ENCODE measurements at places on chromosomes 3 and 15.
A peak's percentile ranks its signal among the peaks of the same experiment; 100 is the strongest.

DNA sequence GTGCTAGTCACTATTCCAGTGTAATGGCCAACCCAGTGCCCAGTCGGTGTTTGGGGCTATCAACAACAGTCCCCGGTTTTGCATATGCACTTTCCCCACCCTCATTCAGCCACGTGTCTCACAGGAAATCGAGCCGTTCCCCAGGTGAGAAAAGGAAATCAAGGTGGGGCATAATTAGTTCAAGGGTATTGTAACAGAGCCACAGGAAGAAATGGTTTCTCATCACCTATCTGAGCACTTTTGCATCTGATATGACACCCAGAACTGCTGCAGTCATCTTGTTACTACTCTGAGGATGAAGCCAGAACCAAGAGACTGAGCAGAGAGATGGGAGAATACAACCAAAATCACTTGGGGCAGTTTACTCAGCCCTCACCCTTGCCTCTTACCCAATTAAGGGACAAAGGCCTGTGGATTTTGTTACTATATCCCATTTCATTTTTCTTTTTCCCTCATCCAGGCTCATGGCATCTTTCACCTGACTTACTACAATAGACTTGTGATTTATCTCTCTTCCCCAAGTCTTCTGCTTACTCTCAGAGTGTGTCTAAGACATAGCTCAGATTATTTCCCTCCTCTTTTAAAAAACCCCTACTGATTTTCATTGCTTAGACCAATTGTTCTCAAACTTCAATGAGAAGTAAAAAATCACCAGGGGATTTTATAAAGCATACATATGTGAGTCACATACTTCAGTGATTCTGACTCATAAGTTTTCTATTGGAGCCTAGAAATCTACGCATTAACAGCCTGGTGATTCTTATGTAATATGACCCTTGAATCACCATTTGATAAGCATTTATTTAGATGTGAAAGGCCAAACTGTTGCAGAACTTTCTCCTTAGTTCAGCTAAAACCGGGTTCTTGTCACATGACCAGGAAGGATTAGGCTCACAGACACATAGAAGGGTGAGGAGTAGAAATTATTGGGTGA is 40.5 kb downstream of the TRAT1 start:
- ATAC-seq = peak; percentile 97

GRCh38 chr3:149716984-149717383 is 35.3 kb downstream of the COMMD2 start:
- no peak for ATAC-seq

- ATAC-seq = no peak
Measured at GRCh38 chr15:80996247-80996646, 4.5 kb upstream of the TLNRD1 start.

DNA sequence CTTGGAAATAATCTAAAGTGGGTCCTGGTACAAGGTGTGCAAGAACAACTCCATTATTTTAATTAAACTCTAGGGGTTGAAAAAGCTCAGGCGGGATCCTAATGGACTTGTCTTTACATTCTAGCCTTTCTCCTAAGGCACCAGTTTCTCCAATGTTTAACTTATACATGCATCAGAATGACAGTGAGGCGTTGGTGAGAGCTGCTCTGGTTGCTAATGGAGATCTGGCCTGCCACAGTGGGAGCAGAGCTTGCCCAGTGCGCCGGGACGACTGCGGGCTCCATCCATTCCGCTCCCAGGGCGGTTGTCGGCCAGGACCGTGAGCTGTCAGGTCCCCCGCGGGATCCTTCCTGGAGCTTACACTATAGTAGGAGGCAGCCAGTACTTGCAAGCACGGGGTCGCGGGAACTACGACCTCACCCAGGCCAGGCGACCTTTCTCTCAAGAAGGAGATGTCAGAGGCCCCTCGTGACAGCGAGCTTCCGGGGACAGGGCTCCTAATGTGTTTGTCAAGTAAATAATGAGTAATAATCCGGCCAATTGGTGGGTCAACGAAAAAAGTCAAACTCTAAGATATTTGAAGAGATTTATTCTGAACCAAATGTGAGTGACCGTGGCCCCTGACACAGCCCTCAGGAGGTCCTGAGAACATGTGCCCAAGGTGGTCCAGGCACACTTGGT is 991 bp upstream of the HIGD1A start:
- no peak for ATAC-seq

GRCh38 chr3:24224666-24225384 is 269.8 kb downstream of the THRB start:
- ATAC-seq = no peak

- peak; percentile 90 for ATAC-seq
Measured at GRCh38 chr15:78988361-78988911, 43.6 kb upstream of the CTSH start.

DNA sequence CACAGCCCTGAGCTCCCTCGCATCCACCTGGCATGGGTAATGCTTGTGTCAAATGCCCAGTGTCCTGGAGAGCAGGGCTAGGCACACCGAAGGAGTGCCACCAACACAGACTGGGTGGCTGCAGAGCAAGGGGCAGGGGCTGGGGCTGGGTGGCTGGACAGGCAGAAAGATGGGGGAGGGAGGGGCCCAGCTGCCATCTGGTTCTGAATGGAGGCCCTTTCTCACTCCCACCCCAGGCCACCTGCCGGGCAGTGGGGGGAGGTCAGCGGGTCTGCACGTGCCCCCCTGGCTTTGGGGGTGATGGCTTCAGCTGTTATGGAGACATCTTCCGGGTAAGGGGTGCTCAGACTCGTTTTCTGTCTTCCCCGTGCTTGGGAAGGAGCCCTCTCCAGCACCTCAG is 17.0 kb downstream of the STAB1 start:
- no peak for ATAC-seq

DNA sequence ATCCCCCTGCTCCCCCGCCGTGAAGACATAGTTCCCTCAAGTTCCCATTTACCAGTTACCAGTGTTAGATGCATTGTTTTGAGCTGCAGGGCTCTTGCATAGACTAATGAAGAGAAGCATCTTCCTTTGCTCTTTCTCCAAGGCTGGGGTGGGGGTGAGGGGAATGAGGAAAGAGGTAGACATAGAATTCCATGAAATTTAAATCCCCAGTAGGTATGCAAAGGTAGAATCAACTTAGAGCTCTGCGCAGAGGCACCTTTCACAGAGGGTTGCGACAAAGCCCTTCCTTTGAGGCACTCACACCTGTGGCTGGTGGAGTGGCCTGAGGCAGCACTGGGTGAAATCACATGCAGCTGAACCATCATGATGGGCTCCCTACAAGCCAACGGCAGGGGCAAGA is 101.3 kb downstream of the WDR76 start:
- no peak for ATAC-seq

- no peak for ATAC-seq
Measured at GRCh38 chr15:90580946-90581345, 51.2 kb downstream of the CRTC3 start.

GRCh38 chr3:146640955-146641867 is 36.1 kb upstream of the PLSCR5 start:
- ATAC-seq = peak; percentile 81

DNA sequence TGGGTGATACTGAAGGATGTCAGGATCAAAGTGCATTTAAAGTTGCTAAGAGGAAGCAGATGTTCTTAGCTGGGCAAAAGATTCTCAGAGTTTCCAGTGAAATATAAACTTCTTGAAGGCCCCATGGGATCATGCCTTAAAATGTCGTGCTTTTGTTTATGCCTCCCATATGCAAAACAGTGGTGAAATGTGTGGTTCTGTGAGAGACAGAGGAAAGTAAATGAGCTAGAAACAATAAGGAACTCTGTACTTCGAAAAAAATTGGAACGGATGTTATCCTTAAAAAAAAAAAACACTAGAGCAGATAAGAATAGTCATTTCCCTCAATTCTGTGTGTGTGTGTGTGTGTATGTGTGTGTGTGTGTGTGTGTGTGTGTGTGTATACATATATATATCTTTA is 497.0 kb upstream of the TBL1XR1 start:
- no peak for ATAC-seq

- no peak for ATAC-seq
Measured at GRCh38 chr15:45414215-45414885, 36.0 kb upstream of the GATM start.

DNA sequence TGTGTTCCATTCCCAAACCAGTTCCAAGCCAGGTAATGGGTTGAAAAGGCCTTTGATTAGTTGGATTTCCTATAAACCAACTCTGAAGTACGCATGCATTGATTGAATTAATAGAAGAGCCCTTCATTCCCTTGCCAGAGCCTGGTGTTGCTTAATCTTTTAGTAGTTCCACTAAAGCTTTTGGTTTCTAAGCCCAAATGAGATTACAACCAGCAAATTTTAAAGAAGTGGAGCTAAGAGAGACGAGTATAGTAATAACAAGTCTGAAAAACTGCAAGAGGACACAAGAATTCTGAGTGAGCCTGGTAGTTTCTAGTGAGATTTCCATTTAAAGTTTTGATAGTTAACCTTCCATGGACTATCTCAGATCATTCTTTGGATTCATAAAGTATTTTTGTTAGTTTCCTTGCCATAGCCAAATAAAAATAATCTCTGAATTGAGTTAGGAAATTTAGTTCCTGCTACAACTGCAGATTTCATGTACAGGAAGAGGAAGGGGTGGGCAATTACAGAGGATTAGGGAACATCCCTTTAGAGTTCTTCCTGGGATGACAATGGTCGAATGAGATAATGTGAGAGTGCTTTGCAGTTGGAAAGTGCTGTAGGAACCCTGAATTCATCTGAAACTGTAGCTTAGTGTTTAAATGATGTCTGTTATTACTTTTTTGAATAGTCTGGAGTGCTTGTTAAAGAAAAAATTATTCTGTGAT is 136.8 kb downstream of the FNDC3B start:
- ATAC-seq = no peak

GRCh38 chr3:100970477-100970990 is 22.7 kb downstream of the ABI3BP start:
- ATAC-seq = no peak

All from SK-N-SH treated with all-trans-retinoic acid at 6 μM for 48 hours (cell line).